ENCODE measurements at places on chromosomes 4 and X.
A peak's percentile ranks its signal among the peaks of the same experiment; 100 is the strongest.

DNA sequence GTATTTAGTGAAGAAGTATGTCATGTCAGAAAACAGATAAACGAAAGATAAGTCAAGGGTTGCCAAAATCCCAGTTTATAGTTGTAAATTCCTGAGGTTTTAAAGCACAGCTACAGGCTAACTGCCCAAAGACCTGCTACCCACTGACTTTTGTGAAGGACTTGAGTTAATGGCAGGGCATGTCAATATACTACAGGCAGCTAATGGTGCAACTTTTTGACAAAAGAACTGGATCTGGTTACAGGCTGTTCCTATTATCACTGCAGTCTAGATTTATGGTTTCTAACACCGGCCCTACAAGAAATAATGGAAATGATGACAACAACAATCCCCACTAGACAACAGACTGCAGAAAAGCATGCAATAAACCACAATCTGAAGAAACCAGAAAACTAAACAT, 6.4 kb downstream of the SCML2 start:
- DNase-seq = peak; percentile 28

DNA sequence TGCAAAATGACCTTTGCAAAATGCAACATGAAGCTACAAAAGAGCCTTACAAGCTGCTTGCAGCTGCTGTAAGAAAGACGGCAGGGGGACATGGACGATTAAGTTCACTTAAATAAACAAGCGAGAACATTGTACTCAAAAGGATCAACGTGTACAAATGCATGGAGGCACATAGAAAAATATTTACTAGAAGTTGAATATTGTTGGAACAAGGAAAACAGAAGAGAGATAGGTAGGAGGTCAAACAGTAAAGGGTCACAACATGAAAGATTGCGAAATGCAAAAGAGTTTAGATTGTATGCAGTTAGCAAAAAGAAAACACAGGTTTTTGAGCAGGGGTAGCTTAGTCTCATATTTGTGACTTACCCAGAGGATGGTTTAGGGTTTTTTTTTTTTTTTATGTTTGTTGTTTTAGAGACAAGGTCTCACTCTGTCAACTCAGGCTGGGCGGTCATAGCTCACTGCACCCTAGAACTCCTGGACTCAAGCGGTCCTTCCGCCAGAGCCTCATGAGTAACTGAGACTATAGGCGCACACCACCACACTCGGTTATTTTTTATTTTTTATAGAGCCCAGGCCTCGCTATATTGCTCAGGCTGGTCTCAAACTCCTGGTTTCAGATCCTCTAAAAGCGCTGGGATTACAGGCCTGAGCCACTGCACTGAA, 1.4 kb upstream of the PHF8 start:
- no peak for DNase-seq

- DNase-seq = no peak
These were observed 137.4 kb upstream of the STIM2 start for GRCh38 chr4:26723216-26723615.

- DNase-seq = peak; percentile 73
These were observed 34.7 kb downstream of the SLC25A5 start for GRCh38 chrX:119502727-119503483.

- no peak for DNase-seq
These were observed 115.1 kb downstream of the SOWAHB start for GRCh38 chr4:76782837-76783236.

GRCh38 chr4:97411356-97411755, 731.9 kb downstream of the STPG2 start:
- DNase-seq = no peak

GRCh38 chrX:71603618-71604017, 14.7 kb downstream of the CXCR3 start:
- DNase-seq = no peak

DNA sequence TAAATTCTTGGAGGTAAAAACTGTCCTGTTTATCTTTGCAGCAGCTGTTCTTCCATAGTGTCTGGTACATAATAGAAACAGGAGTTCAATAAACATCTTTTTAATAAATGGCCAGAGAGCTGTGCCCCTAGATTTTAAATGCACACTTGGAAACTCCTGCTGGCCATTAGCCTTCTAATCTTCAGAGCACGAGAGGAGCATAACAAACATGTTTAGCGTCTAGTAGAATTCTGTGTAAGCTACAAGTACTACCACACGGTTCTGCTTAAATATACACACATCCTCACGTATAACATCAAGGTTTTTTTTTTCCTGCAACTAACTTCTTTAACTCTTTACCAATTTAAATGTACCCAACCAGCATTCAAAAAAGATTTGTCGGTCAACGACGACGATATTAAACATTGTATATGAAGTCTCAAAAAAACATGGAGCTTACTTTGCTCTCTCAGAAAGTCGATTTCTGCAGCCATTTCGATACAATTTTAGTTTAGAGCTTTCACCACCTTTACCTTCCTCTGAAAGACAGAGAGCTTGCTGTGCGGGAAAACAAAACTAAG, 628 bp downstream of the SCLT1 start:
- no peak for DNase-seq

DNA sequence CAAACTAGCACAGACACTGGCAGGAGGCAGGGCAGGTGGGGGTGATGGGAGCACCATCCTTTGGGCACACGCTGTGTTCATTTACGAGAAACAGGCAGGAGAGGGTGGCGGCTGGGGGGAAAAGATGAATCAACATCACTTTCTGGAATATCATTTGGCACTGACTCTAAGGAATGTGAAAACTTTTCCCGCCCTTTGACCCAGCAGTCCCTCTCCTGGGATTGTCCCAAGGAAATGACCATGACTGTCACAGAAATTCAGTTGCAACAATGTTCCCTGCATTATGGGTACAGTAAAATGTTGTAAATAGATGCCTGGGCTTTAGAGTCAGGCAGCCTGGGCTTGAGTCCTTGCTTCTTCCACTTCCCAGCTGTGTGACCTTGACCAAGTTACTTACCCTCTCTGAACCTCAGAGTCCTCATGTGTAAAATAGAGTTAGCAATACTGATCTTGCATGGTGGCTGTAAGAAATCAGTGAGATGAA, 58.6 kb downstream of the ABLIM2 start:
- DNase-seq = no peak

DNA sequence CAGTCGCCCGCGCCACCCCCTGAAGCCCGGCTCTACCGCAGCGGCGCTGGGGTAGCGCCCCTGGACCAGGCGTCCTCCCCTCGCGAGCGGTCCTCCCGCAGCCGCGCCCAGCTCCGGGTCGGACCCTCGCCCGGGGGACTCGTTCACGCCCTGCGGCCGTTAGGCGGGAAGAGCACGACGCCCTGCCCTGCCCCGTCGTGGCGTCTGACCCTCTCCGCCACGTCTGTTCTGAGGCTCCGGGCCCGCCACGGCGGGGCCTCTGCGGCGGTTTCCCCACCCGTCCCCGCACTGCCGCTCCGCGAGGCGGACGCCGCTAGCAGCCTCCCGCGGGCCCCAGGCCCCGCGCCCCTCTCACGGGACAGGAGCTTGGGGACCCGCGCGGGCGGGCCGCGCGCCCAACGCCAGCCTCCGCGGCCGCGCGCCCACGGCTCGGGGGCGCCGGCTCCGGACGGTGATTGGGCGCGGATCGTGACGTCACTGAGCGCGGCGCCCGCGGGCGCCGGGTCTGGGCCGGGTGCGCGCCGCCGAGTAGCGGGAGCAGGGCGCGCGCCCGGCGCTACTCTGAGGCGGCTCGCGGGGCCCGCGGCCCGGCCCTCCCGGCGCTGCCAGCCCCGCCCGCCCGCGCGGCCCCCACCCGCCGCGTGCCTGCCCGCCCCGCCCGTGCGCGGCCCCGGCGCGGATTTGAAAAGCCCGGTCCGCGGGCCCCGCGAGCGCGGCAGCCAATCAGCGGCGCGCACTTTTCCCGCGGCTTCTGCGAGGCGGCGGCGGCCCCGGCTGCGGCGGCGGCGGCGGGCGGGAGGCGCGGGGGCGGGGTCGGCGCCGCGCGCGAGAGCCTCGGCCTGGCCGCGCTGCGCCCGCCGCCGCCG, at the start of gene NSD2:
Gene NSD2 (plus strand): TSS at position 816 of the 866 bp plus-strand sequence. CDS start 29,262 bp downstream, outside the sequence.
- DNase-seq = peak; percentile 71

DNA sequence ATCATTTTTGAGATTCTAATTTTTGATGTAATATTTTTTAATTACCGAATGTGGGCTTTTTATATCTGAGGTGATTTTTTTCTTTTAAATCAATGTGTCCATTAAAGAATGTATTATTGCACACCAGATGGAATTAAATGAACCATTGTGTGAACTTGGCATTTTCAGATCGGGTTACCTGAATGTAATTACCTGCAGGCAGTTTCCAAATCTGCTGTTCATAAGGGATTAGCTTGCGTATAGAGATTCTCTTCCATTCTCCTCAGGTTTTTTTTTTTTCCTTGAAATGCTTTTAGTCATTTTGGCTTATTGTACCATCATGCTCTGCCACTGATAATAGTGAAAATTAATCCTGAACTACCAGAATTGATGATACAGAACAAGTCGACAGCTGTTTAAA, 511.5 kb upstream of the ATOH1 start:
- peak; percentile 47 for DNase-seq

DNA sequence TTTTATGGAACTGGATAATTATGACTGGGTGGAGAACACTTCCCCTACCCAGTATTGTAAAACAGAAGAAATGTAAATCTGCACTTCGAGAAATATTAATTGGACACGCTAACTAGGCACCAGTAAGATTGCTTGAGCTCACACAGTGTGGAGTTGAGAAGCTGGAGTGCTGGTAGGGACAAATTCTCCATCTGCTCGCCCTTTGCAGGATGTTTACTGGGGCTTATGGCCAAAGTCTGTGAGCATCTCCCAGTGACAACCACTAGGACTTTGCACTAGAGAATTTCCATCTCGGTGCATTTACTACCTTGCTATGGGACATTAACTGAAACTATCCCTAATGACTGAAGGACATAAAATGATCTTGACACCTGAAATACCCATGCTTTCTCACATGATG, 33.7 kb upstream of the GPR34 start:
- DNase-seq = no peak

DNA sequence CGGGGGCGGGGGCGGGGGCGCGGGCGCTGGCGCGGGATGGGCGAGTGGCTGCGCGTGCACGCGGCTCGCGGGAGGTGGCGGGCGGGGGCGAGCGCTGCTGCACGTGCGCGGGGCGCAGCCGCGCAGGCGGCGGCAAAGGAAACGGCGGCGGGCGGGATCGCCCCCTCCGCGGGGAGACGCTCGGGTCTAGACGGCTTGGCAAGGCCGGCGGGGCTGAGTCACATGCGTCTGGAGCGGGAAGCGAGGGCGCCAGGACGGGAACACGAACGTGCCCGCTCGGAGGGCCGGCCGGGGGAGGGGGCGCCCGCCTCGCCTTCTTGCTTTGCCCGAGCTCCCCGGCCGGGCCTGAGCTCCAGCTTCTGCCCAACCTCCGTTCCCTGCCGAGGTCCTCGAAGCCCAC, 4.3 kb upstream of the HAUS7 start:
- DNase-seq = no peak

DNA sequence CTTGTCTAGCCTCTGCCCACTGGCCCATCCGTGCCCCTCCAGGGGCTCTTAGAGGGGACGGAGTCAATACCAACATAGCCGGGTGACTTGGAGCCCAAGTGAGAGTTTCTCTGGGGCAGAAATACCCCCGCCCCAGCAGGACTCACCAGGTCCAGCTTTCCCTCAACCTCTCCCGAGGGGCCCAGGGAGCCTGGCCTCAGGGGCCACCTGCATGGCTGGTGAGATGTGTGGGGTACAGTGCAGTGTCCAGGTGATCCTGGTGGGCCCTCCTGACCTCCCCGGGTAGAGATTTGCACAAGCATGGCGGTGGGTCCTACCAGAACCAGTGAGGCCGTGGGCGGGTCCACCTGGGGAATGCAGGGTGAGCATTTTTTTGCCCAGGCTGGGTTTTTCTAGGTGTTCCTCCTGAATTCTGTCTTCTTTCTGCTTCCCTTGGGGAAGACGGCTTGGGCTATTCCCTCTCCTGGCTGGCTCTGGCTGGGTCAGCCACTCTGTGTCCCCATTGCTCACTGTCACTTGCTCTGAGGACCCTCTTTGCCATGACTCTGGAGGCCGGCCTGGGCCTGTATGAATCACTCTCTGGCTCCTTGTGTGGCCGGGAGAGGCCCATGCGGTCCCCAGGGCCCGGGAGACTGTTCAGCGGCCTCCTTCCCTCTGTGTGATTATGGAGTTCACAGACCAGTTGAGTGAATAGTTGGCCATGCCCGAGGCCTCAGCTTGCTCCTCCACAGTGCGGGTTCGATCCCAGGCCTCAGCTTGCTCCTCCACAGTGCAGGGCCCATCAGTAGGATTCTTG, 71.0 kb upstream of the NKX1-1 start:
- DNase-seq = no peak

DNA sequence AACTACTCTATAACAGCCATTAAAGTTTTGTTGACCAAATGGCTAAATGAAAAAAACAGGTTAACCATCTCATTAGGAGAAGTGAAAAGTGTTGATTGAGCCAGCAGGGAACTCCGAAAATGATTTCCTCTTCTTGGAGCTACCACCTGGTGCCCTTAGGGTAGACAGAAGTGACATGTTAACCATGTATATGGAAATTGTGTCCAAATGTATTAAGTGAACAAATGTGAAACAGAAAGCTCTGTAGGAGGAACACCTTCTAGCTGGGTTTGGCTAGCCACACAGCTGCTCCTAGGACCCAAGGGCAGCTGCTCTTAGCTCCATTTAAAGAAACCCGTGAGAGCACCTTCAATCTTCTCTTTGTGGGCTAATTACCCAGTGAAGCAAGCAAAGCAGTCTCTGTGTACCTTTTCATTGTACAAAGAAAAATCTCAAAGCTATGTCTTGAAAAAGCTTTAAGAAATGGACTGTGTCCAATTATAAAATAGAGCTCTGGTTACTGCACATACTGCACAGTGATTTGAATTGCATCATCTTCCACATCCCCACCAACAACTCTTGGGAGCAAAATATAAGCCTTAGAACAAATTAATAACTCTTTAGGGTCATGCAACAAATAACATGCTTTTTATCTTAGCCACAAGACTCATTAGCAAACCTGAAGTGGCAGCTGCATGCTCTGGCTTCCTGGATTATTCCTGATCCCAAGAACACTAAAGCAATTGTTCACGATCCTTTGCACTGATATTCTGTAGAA, 59.2 kb upstream of the PARM1 start:
- peak; percentile 16 for DNase-seq

DNA sequence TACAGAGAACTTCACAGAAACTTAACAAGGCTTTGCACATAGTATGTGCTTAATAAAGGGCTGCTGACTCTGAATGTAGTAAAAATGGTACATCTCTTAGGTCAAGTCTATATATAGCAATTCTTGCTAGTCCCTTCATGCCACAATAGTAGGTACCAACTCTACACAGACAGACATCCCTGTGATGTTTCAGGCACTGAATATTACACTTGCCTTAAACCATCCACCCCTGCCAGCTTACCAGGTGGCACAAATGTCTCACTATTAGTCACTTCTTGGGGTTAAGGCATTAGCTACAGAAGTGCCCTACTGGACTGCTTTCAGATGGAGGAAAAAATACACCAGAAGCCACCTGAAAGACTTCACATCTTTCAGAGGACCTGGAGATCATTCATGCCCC, 86.3 kb upstream of the CITED1 start:
- DNase-seq = no peak

DNA sequence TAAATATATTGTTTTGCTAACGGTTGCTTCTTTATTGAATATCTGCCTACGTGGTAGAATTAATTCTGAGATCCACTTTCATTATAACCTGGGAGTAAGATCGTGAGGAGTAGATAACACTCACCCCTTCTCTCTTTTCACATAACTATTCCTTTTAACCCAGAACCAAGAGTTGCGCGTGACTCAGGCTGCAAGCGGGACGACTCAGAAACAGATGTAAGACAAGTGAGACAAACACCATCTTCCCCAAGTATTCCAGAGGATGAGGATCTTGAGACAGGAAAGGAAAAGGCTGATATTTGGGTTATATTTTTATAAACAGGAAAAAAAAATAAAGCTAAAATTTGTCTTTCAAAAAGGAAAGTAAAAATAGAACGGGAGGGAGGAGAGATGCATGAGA, 318.8 kb upstream of the NOCT start:
- DNase-seq = no peak

Data from NCI-H1105 treated with DMSO at 0.1 percent for 48 hours (cell line).